Tongue (tissue), 3 donors: ENCODE measurements at places on chromosomes 6 and 20. TPM values are rescaled to one million over a fixed set of nuclear protein-coding genes. Genes with fewer than 3 reads are reported as not detected.
A peak's percentile ranks its signal among the peaks of the same experiment; 100 is the strongest.

DNA sequence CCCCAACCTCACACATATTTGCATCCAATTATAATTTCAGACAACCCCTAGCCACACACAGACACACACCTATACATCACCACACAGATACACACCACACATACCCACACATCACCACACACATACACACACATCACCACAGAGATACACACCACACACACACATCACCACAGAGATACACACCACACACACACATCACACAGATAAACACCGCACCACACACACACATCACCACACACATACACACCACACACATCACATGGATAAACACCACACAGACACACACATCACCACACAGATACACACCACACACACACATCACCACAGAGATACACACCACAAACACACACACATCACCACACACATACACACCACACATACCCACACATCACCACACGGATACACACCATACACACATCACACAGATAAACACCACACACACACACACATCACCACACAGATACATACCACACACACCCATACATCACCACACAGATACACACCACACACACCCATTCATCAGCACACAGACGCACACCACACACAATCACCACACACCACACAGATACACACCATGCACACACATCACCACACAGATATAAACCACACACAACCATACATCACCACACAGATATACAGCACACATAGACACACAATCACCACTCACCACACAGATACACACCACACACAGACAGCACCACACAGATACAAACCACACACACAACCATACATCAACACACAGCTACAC is 74.6 kb downstream of the GRM4 start:
- DNase-seq, result no peak

GRCh38 chr20:9516234-9516871 is 2.0 kb downstream of the LAMP5 start:
- peak; percentile 18 for DNase-seq

Gene TENT5A
- 26.3 TPM for total RNA-seq

Gene ARMC12
- total RNA-seq, result 0.31 TPM

DNA sequence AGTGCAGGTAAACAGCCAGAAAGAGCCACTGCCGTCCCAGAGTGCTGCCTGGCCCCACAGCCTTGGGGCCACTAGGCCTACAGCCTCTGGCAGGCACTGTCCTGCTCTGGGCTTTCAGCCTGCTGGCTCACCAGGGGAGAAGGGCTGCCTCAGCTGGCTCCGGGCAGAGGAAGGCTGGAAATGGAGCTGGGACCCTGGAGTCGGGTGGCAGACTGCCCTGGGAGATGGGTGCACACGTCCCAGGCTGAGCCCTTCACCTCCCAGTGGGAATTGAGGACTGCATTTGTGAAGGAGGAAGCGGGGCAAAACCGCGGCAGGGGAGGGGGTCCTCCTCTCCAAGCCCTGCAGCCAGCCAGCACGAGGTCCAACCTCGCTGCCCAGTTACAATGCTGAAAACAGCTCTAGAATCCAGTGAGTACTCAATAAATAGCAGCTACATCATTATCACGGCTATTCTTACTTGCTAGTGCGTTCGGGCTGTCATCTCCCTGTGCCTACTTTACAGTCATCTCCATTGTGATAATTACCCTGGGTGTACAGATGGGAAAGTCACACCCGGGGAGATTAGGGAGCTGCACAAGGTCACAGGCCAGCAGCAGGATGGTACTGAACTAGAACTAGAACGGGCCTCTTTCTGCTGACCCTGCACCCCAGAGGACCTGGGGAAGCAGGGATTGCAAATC is 13.1 kb downstream of the ACSS1 start:
- no peak for DNase-seq

GRCh38 chr6:2157441-2158127 is 87.8 kb downstream of the GMDS start:
- no peak for DNase-seq

Gene DYNLRB1
- total RNA-seq, result 18.8 TPM

DNA sequence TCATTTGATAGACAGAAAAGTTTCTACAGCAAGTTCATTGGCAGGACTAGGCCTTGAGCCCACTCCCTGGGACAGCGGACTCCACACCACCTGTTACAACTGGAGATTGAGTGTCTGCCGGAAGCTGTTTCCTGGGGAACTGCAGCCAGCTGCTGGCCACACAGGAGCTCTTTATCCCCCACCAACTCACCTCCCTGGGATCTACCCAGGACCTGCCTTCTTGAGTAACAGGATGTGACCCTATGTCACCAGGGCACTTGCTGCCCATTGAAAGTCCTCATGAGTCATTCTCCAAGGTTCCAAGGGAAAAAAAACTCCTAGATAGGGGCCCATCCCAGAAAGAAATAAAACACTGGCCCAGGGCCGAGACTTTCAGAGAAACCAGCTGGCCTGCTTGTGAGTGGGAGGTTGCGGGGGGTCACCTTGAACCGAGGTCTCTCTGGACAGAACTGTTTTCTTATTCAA is 37.4 kb upstream of the SLC9A8 start:
- DNase-seq, result peak; percentile 87

Gene SLC22A2
- 0.62 TPM for total RNA-seq

GRCh38 chr6:3696525-3697088 is 54.9 kb downstream of the PXDC1 start:
- peak; percentile 73 for DNase-seq
